ENCODE measurements at places on chromosomes 5 and 9.

- DNase-seq = no peak
These were observed 127.1 kb downstream of the GLIS3 start for GRCh38 chr9:4172731-4173130.

DNA sequence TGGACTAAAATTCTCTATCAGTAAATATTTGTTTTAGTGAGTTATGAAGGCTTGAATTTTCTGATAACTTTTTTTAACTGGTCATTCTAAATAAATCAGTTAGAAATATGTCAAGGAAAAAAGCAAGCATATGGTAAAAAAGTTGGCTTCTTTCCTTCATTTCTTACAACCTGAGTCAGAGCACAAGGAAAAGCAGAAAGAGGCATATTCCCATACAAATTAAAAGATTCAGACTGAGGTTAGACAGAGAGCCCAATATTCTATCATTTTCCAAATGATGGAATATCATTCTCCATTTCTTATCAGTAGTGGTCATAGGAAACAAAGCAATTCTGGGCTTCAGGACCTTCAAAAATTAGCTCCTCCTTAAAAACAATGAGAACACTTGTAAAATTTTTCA, 732.1 kb downstream of the MAT2B start:
- no peak for DNase-seq

DNA sequence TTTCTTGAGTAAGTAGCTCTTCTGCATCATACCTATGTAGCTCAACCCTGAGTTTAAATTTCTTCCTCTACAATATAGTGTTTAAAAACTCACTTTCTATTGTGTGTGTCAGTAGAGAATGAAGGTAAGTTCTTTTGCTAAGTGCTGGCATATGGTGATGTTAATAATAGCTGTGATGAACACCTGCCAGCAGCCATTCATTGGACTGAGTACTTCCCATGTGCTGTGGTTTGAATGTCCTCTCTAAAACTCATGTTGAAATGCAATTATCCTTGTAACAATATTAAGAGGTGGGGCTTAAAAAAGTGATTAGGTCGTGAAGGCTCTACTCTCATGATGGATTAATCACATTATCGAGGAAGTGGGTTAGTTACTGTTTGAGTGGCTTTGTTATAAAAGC, 645.2 kb upstream of the RGMB start:
- DNase-seq = no peak

GRCh38 chr9:132878695-132879456, at the start of gene SPACA9:
Gene SPACA9, plus strand, starts transcription at chr9:132878898. Its CDS starts 5,050 bp downstream, at chr9:132883948.
- DNase-seq = peak; percentile 12

DNA sequence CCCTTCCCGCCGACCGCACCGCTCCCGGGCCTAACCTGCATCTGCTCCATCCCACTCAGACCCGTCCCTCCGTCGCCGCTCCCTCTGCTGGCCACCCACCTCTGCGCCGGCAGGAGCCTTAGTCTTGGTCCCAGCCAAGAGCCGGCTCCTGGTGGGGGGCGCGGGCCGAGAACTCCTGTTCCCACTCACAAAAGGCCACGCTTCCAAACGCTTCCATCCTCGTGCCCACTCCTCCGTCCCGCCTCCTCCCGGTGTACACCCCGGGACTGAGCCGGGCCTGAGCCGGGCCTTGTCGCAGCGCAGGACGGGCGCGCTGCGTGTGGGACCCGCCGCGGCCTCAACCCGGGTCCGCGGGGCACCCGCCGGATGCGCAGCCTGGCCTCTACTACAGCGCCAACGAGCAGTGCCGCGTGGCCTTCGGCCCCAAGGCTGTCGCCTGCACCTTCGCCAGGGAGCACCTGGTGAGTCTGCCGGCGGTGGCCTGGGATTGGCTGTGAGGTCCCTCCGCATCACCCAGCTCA, 7.5 kb downstream of the ADAMTS13 start:
- no peak for DNase-seq

- DNase-seq = no peak
These were observed 125.3 kb upstream of the CDKN2B start for GRCh38 chr9:22134390-22134789.

DNA sequence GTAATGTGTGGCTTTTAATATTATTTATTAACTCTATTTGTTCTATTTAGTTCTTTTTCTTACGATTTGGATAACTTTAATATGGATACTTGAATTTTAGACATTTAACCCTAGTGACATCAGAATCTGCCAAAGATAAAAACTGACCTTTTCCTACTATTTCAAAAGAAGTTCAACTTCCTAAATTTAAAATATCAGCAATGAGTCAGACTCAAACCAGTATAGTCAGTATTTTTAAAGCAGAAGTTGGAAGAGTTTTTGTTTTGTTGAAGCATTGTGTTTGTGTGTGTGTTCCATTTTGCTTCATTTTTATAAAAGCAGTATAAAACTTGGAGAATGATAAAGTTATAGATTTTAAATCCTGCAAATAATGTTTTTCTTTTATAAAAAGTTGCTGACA, 251.8 kb upstream of the RASA1 start:
- DNase-seq = peak; percentile 84

- DNase-seq = no peak
These were observed 40.9 kb downstream of the SEC61B start for GRCh38 chr9:99262949-99263418.

DNA sequence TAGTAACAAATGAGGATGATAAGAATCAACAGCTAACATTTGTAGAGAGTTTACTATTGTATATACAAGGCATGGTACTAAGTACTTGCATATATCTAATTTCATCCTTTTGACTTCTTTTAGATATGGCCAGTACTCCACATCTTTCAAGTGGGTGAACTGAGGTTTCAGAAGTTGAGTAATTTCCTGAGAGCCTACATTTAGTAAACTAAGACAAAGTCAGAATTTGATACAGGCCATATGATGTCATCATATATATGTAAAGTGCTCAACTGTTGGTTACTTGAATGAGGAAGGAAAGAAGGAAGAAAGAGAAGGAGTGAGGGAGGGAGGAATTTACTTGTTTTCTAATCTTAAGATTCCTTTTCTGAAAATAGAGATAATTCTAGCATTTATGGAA, 52.8 kb downstream of the GRIA1 start:
- DNase-seq = no peak

- peak; percentile 85 for DNase-seq
These were observed 52.9 kb downstream of the COMMD10 start for GRCh38 chr5:116137544-116138378.

GRCh38 chr5:40688127-40688761, 8.5 kb downstream of the PTGER4 start:
- peak; percentile 75 for DNase-seq

DNA sequence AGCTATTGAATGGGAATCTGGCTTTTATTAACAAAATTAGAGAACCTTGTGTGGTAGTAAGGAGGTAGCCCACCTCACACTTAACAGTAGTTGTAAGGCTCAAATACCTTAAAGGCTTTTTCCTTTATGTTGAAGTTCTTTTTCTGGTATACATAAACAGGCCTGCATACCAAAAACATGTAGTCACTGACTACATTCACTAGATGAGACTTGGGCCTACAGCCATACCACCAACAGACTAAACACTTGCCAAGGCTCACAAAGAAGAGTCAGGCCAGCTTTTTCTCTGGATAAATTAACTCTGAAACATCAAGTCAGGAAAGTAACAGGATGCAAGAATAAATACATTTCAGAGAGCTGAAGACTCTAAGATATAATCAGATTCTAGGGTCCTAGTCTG, 78.6 kb upstream of the MPDZ start:
- no peak for DNase-seq

DNA sequence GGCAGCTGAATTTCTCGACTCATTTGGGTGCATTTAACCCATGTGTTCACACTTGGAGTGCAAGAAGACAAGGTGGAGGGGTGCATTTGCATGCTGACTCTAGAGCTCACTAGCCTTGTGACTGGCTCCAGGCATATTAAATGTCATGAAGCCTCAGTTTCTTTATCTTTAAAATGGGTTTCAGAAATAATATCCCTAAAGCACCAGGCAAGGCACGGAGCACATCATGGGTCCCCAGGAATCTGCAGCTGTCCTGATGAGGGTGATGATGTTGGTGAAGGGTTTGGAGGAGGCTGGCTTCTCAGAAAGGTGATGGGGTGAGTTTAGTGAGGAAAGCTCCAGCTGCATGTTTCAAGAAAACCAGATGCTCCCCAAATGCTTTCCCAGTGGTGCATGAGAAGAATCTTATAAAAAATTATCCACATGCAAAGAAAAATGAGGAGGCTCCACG, 14.8 kb downstream of the STC2 start:
- DNase-seq = no peak

DNA sequence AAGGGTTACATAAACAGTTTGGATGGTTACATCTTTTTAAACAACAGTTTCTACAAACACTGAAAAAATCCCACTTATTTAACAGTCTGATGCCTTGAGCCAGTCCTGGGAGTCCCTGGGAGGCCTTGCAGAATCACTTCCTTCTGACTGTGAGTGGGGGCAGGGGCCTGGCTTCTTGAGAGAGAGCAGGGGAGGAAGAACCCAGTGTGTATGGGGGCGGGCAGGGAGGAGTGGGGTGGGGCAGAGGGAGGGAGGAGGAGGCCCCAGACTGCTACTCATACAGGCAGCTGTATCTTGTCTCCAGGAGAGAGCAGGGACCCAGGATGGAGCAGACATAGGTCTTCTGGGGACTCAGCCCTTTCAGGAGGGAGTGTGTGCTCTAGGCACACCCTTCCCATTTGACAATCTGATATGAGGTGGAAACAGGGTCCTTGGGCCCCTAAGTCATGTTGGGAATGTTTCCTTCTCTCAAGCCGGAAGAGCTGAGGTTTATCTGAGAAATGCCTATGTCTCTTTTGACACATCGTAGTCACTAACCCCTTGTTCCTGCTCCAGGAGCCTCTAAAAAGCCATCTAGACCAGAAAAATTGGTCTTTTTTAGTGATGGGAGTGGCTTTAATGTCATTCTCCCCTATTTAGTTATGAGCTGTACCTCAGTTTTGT, 52.8 kb downstream of the IRF1 start:
- peak; percentile 100 for DNase-seq

GRCh38 chr5:23208959-23209431, 298.4 kb upstream of the PRDM9 start:
- peak; percentile 26 for DNase-seq

DNA sequence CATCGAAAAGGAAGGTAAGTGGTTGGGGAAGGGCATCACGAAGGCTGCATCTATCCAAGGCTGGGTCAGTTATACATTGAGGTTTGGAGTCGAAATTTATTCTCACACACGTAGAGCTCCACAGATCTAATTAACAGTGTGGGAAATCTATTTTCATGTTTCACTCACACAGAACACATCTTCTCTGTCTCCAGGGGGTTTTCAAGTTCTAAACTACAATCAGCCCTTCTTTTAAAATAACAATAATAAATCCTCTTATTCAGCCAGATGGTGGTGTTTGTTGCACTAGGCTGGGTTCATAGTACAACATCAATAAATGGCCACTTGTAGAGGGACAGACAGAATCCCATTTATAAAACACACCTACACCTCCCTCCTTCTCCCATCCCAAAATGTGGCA, 174.5 kb upstream of the KLF9 start:
- no peak for DNase-seq

GRCh38 chr9:112364761-112365160, 15.1 kb upstream of the HSDL2 start:
- DNase-seq = no peak

DNA sequence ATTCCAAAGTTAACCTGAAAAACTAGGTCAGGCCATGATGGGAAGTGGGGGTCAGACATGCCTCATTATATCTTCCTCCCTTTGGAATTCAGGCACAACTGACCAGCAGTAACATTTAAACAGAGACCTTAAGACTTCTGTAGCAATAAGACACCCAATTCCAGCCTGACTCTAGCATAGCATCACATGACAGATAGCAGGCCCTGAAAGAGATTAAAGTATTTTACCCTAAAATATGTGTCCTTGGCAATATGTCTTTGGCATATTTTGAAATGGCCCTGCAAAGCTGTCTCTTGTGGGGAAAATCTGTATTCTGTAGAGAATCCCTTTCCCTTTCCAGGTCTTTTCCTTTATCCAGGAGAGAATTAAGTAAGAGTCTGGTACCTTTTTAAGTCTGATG, 34.3 kb downstream of the S1PR3 start:
- DNase-seq = no peak

- peak; percentile 29 for DNase-seq
These were observed 69.3 kb downstream of the SNX30 start for GRCh38 chr9:112819635-112820496.

GRCh38 chr9:20646656-20647055, 24.4 kb upstream of the MLLT3 start:
- no peak for DNase-seq

DNA sequence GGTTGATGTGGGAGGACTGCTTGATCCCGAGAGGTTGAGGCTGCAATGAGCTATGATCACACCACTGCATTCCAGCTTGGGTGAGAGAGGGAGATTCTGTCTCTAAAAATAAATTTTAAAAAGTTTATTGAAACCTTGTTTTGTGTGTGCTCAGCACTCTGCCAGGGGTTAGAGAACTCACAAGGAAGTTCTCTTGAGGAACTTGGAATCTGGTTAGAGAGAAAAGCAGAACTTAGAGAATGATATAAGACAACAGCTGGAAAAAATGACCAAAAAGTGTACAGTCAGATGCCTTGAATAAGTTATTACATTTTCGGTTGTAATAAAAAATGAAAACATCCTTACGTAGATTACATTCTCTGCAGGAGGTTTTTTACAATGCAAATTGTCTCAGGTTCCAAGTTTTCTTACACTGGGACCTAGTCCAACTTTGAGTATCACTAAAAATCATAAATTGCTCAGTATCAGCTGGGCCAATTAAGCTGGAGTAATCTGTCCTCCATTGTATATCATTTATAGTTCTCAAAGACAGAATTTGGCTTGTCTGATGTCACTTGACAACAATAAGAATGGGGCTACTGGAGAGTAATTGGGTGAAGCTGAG, 21.7 kb upstream of the TENT2 start:
- peak; percentile 84 for DNase-seq

DNA sequence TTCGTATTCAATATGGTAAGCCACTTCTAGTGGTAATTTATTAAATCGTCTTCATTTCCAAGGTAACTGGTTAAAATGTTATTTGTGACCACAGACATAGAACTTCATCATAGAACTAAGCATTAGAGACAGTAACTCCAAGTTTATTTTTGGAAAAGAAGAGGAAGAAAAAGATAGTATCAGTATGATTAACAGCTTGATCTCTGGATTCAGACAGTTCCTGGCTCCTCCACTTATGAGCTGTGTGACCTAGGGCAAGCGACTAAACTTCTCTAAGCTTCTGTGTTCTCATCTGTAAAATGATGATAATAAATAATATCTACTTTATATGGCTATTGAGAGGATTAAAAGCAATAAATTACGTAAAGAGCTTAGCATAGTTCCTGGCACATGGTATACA, 29.8 kb upstream of the TNPO1 start:
- no peak for DNase-seq

- DNase-seq = peak; percentile 33
These were observed 40.0 kb upstream of the ARSB start for GRCh38 chr5:79025054-79025472.

GRCh38 chr5:1295650-1296037, 776 bp upstream of the TERT start:
- no peak for DNase-seq

- no peak for DNase-seq
These were observed 41.2 kb upstream of the COL5A1 start for GRCh38 chr9:134600371-134600770.
